GM23338 (cell line): ENCODE measurements at places on chromosomes 6 and 20. TPM values are rescaled to one million over a fixed set of nuclear protein-coding genes. Genes with fewer than 3 reads are reported as not detected.

GRCh38 chr6:47098570-47098993 lies 56.5 kb upstream of the ADGRF1 start:
- no peak for DNase-seq

DNA sequence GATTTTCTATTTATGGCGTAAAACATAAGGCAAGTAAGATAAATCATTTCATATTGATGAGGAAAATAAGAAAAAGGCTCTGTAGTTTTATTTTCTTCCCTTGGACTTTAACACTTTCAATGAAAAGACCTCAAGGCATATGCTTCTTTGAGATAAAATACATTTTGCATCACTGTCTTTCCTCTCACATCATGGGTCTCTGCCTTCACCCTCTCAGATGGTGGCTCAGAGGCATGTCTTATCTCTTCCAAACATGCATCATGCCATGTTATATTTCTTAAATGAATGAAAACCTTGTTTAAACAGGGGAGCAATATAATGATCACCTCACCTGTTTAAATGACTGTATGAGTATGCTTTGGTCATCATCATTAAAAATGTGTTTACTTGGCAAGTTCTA lies 59.3 kb downstream of the PRL start:
- DNase-seq: no peak

- DNase-seq: no peak
Measured at GRCh38 chr20:21670981-21671380, 34.5 kb upstream of the PAX1 start.

- no peak for DNase-seq
Measured at GRCh38 chr6:80197474-80197873, 91.0 kb downstream of the BCKDHB start.

The EYA4 gene
- 0.05 TPM in 2 replicates for polyA plus RNA-seq

The BMP5 gene
- polyA plus RNA-seq: 0.06 and 0.14 TPM in 2 replicates
